ENCODE measurements at places on chromosomes 2 and 18.
A peak's percentile ranks its signal among the peaks of the same experiment; 100 is the strongest.

GRCh38 chr2:124112966-124113365, 87.9 kb downstream of the CNTNAP5 start:
- DNase-seq: no peak

GRCh38 chr18:11658989-11659388, 30.1 kb upstream of the GNAL start:
- no peak for DNase-seq

- no peak for DNase-seq
Measured at GRCh38 chr18:63454497-63454896, 22.3 kb upstream of the SERPINB5 start.

DNA sequence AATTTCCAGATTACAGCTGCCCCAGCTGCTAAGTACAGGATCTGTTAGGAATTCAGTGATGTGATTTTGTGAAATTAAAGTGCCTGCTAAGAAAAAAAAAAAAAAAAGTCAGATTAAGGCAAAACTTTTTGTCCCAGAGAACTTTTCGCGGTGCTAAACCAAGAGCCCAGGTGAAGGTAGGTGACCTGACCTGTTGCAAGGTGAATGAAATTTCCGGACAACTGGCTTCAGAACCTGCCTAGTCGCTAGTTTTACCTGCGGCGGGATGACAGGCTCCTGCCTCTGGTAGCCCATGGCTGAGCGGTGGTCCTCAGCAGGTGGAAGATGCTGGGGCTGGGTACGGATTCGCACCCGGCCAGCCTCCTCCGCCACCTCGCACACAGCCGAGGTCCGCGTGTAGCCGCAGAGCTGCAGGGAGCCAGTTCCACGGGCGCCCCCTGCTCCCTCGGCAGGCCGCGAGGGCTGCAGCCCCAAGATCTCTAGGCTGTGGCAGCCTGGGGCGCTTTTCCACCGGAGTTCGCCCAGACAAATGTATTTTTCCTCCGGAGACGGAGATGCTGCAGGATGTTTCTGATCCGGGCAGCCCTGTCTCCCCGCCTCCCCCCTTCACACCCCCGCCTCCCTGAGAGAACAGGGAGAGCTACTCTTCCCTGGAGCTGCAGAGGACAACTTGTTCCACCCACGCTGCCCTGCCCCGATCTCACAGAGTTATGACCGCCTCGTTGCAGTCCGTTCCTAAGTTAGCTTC, at the start of gene SLC38A11:
Gene SLC38A11 (minus strand): TSS at position 572 of the 748 bp plus-strand sequence. CDS start 278 bp downstream, at position 294.
- DNase-seq: no peak

DNA sequence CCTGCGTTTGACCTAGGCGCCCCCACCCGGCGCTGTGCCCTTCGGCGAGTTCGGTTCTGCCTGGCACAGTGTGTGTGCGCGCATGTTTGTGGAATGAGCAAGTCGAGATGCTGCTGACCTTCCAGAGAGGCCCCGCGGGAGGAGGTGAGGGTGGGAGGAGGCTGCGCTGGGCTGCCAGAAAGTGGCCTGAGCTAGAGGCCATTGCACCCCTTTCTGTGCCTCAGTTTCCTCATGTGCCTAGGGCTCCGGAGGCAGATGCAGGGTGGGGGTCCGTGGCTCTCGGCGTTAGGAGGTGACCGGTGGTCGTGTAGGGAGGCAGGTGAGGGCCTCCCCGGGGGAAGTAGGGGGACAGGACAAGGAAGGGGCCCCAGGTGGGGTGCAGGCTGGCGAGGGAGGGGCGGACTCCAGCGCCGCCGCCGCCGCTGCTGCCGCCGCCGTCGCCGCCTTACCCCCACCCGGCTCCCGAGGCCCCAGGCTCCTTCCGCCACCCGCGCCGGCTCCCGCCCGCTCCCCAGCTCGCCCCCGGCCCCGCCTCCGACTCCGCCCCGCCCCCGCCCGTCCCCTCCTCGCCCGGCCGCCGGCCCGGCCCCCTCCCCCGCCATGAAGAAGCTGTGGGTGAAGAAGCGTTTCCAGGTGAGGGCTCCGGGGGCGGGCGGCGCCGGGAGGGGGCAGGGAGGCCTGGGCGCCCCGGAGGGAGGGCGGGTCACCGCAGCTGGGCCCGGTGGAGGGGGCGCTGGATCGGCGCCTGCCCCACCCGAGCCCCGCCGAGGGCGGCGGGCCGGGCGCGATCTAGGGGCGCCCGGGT, 7.0 kb downstream of the SPEG start:
- DNase-seq: peak; percentile 83

DNA sequence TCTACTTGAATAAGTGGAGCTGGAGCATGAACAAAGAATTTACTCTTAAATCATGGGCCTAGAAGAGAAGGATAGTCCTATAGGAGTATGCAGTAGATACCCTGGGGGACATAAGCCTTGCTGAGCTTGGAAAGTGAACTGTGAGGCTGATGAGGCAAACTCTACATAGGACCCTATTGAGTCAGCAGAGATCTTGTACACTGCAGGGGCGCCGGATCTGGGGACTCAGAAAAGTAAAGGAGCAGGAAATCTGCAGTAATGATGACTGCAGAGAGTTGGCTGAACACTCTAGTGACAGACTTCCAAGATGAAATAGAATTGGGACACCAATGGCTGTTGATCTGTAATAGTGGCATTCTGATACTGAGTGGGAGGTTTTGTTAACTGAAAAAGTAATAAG, 543.7 kb downstream of the XIRP2 start:
- no peak for DNase-seq
